ENCODE measurements at places on chromosomes 2 and 18.

DNA sequence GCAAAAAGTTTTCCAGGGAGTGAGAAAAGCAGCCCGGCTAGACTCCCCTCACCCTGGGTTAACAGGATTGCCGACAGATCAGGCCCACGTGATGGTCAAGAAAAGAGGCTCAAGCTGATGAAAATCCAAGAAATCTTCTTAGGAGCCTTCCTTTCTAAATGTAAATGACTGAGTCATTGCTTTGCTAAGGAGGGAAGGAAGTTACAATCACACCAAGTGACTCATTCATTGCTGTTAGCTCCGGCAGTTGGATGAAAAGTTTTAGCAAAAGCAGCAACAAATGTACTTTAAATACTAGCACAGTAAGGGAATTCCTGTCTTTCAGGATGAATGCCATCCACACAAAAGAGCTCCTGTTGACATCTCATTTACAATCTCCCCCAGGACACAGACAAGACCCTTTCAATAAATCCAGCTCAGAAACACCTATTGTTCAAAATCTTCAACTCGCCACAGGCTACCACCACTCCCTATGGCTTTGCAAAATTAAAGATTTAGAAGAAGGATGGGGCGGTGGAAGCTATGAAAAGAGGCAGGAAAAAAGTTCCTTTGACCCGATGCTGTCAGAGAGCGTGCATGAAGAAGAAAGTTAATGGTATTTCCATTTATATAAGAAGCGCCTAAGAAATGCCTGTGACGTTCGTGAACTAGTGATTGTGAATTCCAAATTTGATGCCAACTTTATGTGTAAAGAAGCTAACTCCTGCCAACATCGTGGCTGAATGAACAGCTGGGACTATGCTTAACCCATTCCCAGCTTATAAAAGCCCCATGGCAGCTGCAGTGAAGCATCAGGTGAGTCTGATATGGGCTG lies 153.7 kb downstream of the TGIF1 start:
- no peak for DNase-seq

GRCh38 chr2:68594674-68595492 lies 48.5 kb upstream of the PROKR1 start:
- DNase-seq, result peak; percentile 17

- no peak for DNase-seq
These were observed 928.5 kb upstream of the CELF4 start for GRCh38 chr18:38494065-38494464.

GRCh38 chr2:161418715-161419637 lies 2.9 kb downstream of the TBR1 start:
- no peak for DNase-seq

DNA sequence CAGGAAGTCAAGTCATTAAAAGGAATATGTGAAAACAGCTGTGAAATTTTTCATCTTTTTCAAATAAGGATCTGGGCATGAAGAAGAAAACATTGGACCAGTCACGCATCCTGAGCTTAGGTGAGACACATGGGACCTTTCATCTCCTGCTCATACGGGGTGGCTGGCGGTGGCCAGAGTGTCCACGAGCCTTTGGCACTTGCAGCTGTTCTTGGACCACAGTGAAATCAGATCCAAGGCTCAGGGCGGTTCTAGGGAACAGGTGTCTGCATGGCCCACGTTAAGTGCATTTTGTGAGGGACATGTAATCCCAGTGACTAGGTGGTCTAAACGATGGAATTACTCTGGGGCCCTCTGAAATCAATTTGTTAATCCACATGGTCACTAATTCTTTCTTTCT lies 212.7 kb upstream of the COPS8 start:
- no peak for DNase-seq

GRCh38 chr2:25202275-25202674 lies 33.9 kb upstream of the POMC start:
- DNase-seq, result no peak

GRCh38 chr2:150256736-150257135 lies 230.7 kb downstream of the RND3 start:
- no peak for DNase-seq

- no peak for DNase-seq
These were observed 34.7 kb downstream of the RMC1 start for GRCh38 chr18:23538001-23538400.

- DNase-seq, result no peak
These were observed 98.5 kb upstream of the KCTD1 start for GRCh38 chr18:26646901-26647300.

DNA sequence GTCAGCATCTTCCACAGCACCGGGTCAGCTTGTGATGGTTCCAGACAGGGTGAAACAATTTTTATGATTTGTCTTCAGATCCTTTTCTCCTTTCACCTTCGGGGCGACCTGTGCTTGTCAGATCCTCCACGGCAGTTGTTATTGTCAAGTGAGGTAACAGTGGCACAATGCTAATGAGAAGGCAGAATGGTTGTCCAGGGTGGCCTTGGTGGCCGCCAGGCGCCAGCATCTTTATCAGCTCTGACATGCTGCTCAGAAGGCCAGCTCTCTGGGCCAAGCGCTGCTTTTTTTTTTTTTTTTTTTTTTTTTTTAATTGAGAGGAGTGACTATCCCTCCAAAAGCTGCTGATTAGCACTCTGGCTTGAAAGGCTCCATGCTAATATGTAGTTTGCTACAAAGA lies 52.3 kb upstream of the MGAT5 start:
- DNase-seq, result no peak

Data from effector memory CD4-positive, alpha-beta T cell (primary cell).